Muscle of back (tissue), 13 donors: ENCODE measurements at places on chromosomes 2 and 18. TPM values are rescaled to one million over a fixed set of nuclear protein-coding genes. Genes with fewer than 3 reads are reported as not detected.

DNA sequence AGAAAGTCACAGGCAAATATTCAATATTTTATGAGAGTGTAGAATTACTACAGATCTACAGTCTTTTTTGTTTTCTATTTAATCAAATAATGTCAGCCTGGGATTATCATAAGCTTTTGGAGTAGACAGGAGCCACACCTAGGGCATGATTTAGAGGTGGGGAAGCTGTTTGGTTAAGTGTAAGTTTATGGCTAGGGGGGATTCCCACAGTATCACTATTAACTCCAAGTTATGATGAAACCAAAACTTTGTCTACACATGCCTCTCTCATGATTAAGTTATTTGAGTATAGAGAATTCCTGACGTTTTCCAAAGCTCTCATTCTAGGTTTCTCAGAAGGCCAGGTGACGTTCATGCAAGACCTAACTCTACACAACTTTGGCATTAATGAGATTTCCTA, 2.1 kb downstream of the SERPINB10 start:
- no peak for DNase-seq

- no peak for DNase-seq
Measured at GRCh38 chr2:172177581-172177980, 74.9 kb upstream of the DLX2 start.

- no peak for DNase-seq
Measured at GRCh38 chr2:129439406-129440302, 539.8 kb upstream of the RAB6C start.

DNA sequence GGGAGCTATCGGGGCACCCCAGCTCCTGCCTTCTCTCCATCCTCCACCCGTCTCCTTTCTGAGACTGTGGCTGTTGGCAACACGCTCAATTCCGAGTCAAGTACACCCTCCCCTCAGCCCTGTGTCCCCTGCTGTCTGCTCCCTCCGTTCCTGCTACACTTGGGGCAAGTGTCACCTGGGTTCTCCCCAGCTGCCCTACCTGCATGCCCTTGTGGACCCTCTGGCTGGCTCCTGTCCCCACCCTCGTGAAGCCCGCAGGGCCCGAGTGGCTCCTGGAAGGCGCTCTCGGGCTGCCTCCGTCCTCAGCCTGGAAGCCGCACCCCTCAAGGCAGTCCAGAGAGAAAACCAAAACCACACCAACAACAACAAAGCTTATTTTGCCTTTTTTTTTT, 33.9 kb downstream of the PDIA6 start:
- DNase-seq, result no peak

DNA sequence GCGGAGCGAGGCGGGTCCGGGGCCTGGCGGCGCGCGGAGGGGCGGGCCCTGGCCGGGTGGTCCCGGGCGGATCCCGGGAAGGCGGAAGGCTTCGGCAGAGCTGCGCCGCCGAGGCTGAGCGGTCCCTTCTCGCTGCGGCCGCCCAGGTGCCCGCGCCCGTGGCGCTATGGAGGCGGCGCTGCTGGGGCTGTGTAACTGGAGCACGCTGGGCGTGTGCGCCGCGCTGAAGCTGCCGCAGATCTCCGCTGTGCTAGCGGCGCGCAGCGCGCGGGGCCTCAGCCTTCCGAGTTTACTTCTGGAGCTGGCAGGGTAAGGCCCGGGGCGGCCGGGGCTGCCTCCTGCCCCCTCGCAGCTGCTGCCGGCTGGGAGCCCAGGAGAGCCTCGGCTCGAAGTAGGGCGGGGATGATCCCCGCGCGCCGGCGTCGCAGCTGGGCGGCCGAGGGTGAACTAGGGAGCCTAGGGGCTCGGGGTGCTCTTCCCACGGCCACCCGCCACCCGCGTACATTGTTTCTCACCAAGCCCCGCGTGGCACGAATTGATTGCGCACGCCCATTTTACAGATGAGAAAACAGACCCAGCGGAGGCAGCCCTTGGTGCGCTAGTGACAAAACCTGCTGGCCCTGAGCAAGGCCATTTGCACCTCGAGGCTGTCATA, at the start of gene SLC66A3:
Gene SLC66A3 (plus strand): TSS at position 87 of the 655 bp plus-strand sequence. CDS start 80 bp downstream, at position 167.
- DNase-seq, result peak; percentile 95

DNA sequence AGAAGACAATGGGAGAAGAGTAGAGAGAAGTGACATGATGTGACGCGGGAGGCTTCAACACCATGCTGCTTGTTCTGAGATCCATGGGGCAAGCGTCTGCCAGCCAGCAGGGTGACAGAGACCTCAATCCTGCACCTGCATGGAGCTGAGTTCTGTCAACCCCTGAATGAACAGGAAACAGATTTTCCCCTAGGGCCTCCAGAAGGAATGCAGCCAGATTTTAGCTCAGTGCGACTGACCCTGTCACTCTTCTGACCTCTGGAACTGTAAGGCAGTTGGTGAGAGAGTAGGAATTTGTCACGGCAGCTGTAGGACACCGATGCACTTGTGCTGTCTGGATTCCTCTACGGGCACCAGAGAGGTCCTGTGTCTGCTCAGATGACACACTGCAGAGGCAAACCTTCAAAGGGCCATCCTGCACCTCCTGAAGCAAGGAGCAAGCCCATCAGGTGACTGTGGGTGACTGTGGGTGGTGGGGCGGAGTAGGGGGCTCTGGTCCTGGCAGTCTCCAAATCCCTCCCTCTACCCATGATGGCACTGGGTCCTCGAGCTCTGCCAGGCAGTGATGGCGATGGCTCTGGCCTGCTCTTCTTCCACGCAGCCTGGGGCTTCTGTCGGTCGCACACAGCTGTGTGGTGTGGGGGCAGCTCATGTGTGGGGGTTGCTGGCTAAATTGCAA, 194.3 kb upstream of the TWIST2 start:
- DNase-seq, result no peak

- no peak for DNase-seq
Measured at GRCh38 chr2:29033172-29033571, 41.2 kb downstream of the PCARE start.

GRCh38 chr2:88656690-88657089, 29.4 kb upstream of the EIF2AK3 start:
- no peak for DNase-seq

GRCh38 chr2:138712212-138712979, 67.8 kb downstream of the NXPH2 start:
- no peak for DNase-seq

Gene ARL5A
- 27.0 TPM for polyA plus RNA-seq

Gene C2orf81
- polyA plus RNA-seq, result 2.4 TPM

Gene TMEM169
- 3.9 TPM for polyA plus RNA-seq

Gene TMEM87B
- polyA plus RNA-seq, result 15.4 TPM

Gene ITGB6
- 50.6 TPM for polyA plus RNA-seq
